Activated CD4-positive, alpha-beta T cell treated with anti-CD3 and anti-CD28 coated beads for 4 hours (primary cell): ENCODE measurements at places on chromosomes 16 and 17.

DNA sequence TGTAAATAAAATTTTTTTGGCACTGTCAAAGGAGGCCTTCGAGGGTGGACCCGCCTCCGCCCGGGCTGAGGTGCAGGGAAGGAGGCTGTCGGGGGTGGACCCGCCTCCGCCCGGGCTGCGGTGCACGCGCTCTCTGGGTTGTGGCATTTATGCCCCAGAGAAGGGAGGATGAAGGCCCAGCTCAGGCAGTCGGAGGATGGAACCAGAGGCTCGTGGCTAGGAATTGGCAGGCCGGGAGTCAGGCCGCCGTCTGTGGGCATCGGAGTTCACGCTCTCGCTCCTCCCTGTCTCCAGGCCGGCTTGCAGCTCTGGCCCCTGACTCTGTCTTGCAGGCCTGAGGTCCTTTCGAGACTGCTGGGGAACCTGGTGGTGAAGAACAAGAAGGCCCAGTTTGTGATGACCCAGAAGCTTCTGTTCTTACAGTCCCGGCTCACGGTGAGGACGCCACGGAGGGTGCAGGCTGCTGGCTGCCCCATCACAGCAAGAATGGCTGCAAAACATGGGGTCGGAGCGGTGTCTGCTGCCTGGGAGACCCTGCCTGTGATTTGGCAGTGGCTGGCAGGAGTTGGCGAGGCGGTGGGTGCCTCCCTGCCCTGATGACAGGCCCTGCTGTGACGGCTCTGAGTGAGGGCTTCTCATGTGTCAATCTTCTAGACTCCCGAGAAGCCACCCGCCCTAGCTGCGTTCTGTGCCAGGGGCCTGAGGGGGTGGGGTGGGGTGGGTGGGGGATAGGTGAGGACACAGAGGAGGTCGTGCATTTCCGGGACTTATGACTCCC, 5.9 kb downstream of the TELO2 start:
- DNase-seq, result no peak

GRCh38 chr17:76122431-76123190, 18.4 kb downstream of the FOXJ1 start:
- no peak for DNase-seq

- DNase-seq, result no peak
Measured at GRCh38 chr17:64008346-64008745, 10.2 kb downstream of the PRR29 start.

DNA sequence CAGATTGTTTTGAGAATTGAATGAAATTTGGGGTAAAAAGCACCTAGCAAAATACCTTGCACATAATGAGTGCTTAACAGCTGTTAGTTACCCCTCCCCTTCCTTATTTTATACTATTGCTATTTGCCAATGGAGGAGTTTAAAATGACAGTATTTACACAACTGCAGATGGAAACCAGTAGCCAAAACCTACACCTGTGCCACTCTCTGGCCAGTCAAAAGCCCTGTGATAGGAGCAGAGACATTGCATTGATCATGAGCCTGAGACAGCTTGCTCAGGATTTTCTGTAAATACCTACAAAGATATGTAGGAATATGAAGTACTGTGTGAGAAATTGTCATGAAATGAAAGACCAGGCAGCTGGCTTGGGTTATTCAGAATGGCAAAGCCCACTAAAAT, 115.3 kb upstream of the HLF start:
- DNase-seq, result no peak

DNA sequence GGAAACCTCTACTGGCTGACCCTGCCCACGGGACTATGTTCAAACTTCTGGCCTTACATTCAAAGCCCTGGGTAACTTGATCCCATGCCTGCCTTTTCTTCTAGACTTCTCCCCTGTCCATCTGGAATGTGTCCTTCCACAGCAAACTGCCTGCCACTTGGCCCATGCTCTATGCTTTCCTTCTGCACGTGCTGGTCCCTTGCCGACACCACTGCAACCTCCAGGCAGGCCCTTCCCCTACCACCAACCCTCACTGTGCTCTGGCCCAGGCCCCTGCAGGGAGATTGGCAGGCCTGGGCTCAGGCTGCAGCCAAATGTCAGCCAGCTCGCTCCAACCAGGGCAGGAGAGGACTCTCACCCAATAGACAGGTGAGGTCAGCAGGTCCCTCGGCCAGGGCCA, 11.0 kb downstream of the HSD11B2 start:
- DNase-seq, result no peak

DNA sequence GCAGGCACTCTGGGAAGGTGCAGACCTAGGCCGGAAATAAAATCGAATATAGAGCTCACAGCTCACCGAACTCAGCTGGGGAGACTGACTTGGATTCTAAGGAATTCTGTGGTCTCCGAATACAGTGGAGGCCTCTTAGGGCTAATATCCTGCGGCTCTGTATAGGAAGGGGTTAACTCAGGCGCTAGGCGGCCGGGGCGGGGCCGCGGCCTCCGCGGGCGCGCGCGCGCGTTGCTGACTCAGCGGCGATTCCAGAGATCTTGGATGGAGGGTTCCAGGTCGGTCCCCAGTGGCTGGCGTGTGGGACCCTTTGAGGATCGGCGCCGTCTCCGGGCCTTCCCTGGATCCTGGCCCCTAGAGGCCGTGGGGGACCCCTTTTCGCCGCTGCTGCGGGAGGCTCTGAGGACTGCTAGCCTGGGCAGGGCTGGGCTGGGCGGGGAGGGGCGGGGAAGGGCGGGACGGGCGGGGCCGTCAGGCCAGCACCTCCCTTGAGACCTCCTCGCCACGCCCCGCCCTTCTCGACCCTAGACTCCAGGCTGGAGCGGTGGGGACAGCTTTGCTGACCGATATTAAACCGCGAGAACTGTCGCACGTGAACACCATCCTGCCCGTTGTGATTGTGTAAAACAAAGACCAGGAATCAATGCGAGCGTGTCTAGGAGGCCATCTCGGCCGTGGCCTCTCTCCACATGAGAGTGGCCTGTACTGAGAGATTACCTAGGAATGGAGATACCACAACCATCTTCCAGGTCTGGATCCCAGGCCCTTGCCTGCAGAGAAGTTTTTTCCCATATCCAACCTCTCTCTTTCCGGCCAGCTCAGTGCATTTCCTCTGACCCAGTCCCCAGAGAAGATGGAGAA, 1.4 kb upstream of the PLEKHH3 start:
- peak; percentile 68 for DNase-seq
